SHP77 (cell line): ENCODE measurements at places on chromosomes 6 and 20.
A peak's percentile ranks its signal among the peaks of the same experiment; 100 is the strongest.

GRCh38 chr6:69408886-69409285, 387.9 kb downstream of the LMBRD1 start:
- DNase-seq: no peak

DNA sequence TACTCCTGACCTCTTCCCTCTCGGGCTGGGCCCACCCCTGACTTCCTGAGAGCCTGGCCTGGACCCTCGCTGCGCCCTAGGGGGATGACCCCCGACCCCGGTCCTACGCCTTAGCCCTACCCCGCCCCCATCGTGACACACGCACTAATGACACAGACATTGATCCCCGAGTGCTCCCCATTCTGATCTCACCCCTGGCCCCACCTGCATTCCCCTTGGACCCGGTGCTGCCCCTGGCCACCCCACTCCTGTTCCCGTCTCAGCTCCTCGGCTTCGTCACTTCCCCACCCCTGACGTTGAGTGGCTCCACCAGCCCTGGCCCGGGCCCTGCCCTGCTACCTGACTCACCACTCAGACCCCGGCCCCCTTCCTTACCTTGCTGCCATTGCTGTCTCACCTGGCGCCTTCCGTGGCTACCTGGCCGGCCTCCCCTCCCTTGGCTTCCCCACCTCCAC, 12.1 kb downstream of the RBCK1 start:
- no peak for DNase-seq

DNA sequence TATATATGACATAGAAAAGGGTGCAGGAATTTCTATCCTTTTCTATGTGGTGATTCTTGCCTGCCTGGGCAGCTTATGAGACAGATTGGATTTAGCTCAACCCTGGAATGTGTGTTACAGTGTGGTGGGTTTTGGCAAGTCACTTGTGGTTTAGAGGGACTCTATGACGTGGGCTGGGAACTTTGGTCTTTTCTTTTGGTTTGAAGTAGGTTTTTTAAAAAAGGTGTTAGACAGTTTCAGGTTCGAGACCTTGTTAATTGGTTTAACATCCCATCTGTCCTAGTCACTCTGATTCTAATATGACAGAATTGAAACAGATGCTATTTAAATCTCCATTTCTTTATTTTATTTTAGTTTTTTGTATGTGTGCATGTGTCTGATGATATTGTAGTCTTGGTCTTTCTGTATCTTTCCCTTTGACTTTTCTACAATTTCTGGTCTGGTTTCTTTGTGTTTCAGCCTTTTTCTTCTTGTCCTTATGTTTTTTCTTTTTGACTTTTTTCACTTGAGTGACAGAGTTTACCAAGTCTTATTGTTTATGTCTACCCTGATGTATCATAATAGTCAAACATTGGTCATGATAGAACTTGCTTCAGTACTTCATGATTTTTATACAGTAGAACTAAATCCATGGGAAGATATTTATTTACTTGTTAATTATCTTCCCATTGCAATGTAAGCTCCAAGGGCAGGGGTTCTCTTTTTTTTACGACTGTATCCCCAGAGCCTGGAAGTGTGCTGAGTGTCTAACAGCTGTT, 174.3 kb downstream of the CDKAL1 start:
- no peak for DNase-seq

DNA sequence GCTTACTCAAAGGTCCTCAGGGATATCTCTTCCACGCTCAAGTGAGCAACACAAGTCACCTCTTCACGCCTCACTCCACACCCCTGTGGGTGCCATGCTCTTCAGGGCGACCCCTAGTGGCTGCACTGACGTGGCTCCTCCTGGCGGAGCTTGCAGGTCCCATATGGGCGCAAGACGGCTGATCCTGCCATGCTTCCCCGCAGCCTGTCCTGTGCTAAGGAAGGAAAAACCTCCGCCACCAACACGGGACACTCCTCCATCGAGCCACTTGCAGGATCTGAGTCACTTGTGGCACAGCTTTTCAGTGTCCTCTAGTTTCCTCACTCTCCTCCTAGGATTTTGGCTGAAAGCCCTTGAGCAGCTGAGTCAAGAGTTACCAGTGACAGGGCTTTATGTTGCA, 90.7 kb downstream of the KHDC1L start:
- DNase-seq: no peak

DNA sequence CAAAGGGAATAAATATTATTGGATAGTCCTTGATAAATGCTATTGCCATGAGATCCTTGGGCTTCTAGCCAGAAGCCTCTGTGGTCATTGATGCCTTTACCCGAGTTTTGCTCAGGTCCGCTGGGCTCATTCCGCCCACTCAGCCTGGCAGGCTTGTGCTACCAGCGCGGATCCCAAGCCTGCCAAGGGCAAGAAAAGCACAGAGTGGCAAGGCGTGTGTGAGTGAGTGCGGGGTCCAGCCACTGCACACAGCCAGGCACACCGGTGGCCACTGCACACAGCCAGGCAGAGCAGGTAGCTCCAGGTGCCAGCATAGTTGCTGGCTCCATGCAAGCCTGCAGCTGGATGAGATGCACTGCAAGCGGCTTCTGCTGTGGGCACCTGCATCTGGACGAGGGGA, 38.7 kb downstream of the STK38 start:
- DNase-seq: no peak

GRCh38 chr6:123329337-123329736, 307.4 kb downstream of the TRDN start:
- no peak for DNase-seq

GRCh38 chr6:28442586-28442985, 705 bp downstream of the ZSCAN23 start:
- no peak for DNase-seq

- no peak for DNase-seq
Measured at GRCh38 chr6:160750276-160750689, 48.2 kb downstream of the PLG start.

GRCh38 chr6:127515794-127516661, 3.1 kb downstream of the MTCL3 start:
- DNase-seq: peak; percentile 75

- DNase-seq: no peak
Measured at GRCh38 chr6:42224222-42225028, 6.8 kb upstream of the MRPS10 start.

- no peak for DNase-seq
Measured at GRCh38 chr20:38159566-38159956, 5.5 kb downstream of the TGM2 start.

DNA sequence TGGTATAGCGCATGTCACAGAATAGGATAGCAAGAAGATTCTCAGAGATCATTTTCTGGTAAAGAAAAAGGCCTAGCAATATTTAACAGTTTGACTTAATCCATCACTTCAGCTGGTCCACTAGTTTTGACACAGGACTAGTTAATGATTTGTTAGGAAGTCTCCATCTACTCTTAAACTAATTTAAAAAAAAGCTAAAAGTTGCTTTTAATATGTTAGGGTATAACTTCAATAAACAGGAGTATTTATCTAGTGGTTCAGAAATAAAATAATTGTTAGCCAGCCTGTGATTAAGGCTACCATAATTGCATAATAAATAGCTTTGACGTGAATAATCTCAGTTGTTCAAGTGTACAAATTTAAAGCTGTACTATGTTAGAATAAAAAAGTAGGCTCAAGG, 195.6 kb downstream of the FUT9 start:
- no peak for DNase-seq

- no peak for DNase-seq
Measured at GRCh38 chr20:63703976-63704748, 3.6 kb downstream of the ARFRP1 start.

GRCh38 chr6:135162678-135163439, 18.2 kb upstream of the MYB start:
- DNase-seq: peak; percentile 6

- no peak for DNase-seq
Measured at GRCh38 chr20:35006009-35006408, 50.3 kb downstream of the MYH7B start.

DNA sequence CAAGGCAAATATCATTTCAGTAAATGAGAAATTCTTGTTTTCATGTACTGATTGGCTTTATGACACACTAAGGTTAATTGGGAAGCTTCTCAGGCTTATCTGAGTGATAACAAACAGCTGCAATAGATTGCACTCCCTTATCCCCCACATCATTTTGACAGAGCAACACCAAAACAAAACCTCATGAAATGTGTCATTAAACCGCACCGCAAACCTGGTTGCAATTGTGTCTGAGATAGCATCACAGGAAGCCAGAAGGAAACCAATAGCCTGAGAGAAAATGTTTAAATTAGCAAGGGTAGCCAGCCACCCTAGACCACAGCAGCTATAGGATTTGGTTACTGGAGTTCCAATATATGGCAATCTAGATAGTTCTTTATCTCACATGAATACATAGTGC, 31.6 kb upstream of the LAMA4 start:
- no peak for DNase-seq

- no peak for DNase-seq
Measured at GRCh38 chr6:109770779-109771178, 79.7 kb downstream of the FIG4 start.

DNA sequence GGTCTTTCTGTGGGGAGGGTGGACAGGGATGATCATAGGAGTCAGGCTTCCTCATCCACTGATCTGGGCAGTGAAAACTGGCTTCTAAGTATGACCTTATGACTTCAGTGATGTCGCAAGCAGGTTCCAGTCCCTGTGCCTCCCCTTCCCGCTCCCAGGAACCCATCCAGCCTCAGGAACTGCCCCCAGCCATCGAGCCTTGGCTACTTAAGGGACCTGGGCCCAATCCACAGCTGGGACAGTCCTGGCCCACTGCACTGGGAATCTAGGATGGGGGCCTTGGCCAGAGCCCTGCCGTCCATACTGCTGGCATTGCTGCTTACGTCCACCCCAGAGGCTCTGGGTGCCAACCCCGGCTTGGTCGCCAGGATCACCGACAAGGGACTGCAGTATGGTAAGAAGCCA, at the start of gene LBP:
Gene LBP, plus strand, starts transcription at position 236 of the 405 bp plus-strand sequence. Its CDS starts 35 bp downstream, at position 271.
- no peak for DNase-seq

GRCh38 chr6:24900917-24901697, 34.7 kb downstream of the RIPOR2 start:
- no peak for DNase-seq

DNA sequence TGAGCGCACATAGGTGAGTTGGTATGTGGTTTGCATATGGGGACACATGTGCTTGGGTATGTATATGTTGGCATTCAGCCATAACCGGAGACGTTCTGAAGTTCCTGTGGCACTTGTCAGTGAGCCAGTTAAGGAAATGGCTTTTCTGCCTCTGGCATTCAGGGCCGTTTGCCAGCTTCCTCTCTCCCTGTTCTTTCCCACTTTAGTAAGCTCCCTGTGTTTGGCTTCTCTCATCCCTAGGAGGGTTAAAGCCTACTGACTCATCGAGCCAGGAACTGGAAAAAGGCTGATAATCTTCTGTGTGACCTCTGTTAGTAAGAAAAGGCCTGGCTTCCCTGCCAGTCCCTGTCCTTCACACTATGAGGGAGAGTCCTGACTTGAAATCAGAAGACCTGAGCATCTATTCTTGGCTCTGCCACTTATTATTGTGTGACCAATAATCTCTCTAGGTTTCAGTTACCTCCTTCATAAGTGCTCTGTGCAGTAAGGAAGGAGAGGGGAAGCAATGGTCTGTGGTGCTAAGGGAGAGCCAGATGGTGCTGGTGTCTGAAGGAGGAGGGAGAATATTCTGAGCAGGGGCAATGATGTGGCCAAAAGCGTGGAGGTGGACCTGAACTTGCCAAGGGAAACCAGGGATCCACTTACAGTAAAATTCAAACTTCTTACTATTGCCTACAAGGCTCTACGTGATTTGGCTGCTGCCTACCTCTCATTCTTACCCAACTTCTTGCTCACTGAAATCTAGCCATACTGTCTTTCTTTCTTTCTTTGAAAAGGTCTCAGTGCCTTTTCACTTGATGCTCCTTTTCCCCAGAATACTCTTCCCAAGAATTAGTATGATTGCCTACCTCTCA, 31.4 kb downstream of the ACSS2 start:
- peak; percentile 12 for DNase-seq

DNA sequence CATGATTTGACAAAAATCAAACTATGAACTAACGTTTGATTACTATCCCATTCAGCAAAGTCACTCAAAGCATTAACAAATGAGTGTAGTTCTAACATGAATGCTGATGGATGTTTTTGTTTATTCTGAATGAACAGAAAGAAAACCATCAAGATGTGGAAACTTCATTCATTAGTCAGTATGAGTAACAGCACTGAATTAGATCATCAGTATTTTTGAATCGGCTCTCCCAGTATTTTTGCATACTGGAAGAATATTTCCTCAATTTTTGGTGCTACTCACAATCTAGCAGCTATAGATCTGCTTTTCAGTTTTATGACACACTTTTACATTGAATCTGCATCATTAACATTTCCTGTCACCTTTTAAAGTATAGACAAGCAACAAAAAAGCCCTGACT, 63.8 kb upstream of the CD83 start:
- DNase-seq: no peak

DNA sequence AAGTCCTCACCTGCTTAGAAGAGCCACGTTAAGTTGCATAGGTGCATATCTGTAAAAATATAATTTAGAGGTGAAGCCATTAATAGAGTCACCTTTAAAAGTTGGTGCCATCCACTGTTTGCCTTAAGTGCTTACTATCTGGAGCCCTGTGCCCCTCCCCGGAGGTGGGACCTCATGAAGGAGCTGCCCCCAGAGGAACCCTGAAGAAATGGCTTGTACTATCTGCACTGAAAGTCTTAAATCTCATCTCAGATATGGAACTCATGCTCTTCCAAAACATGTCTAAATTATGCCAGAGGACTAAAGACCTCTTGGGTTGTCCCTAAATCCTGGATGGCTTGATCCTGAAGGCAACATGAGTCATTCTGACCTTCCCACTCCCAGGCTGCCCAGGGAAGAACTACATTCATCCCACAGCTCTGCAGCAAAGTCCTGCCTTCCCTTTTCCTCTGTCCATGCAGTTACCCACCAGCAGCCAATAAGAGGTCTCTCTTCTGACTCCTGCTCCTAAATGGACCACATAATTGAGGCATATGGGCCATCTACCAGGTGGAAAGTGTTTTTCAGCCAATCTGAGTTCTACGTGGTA, 85.3 kb downstream of the ASXL1 start:
- no peak for DNase-seq

- DNase-seq: peak; percentile 74
Measured at GRCh38 chr6:166556863-166557322, 29.6 kb downstream of the RAMACL start.

DNA sequence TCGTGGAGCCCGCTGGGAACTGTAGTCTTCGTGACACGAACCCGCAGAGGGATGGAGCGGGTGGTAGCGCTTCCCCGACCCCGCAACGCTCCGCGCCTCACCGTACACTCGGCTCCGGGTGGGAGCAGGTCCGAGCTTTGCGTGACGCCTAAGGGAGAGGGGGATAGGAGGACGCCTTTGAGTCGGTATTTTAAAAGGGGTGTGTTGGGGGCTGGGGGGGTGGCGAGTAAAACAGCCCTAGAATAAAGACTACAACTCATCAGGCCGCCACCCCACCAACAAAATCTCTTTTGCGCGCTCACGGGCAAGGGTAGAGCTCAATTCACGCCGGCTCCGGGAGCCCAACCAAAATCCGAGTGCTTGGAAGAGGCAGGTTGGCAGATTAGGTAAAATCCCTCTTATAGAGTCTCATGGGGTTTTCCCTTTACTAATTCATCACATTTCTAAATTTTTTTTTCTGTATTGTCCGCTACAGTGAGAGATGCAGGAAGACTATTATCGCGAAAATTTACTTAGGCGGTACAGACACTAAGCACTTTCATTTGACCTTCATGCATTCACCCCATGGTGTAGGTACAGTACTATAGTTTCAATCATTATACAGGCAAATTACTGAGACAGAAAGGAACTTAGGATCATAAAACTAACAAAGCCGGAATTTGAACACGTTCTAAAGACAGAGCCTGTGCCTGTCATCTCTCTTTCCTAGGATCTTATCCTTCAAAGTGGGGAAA, 706 bp upstream of the SNX14 start:
- peak; percentile 50 for DNase-seq

GRCh38 chr6:135522965-135523692, 25.6 kb upstream of the AHI1 start:
- no peak for DNase-seq
